Suprapubic skin (tissue), 4 donors: ENCODE measurements at places on chromosomes 13 and 19. TPM values are rescaled to one million over a fixed set of nuclear protein-coding genes. Genes with fewer than 3 reads are reported as not detected.

GRCh38 chr13:31859571-31859970 lies 120.2 kb downstream of the RXFP2 start:
- DNase-seq, result no peak

- no peak for DNase-seq
Observed at GRCh38 chr19:3555653-3556422, 1.5 kb downstream of the MFSD12 start.

DNA sequence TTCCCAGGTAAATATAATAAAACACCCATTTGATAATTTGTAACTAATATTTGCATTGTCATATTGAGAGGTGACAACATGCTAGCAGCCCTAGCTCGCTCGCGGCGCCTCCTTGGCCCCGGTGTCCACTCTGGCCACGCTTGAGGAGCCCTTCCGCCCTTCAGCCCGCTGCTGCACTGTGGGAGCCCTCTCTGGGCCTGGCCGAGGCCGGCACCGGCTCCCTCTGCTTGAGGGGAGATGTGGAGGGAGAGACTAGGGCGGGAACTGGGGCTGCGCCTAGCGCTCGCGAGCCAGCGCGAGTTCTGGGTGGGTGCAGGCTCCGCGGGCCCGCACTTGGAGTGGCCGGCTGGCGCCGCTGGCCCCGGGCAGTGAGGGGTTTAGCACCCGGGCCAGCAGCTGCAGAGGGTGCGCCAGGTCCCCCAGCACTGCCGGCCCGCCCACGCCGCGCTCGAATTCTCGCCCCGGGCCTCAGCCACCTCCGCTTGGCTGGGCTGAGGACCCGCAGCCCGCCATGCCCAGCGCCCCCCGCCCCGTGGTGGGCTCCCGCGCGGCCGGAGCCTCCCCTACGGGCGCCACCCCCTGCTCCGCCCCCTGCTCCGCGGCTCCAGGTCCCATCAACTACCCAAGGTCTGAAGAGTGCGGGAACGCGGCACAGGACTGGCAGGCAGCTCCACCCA lies 594.4 kb downstream of the SLITRK6 start:
- DNase-seq, result no peak

DNA sequence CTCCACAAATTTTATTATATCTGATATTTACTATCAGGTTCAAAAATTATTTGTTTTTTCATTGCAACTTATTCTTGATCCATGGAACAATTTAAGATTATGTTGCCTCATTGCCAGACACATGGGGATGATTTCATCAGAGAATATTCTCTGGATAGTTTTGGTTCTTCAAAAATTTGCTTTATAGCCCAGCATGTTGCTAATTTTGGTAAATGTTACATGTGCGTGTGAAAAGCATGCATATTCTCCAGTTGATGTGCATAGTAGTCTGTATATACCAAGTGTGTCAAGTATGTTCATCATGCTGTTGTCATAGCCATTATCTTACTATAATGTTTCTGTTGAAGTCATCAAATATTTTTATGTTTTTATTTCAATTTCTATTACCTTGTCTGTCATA lies 122.3 kb downstream of the RFC3 start:
- no peak for DNase-seq

DNA sequence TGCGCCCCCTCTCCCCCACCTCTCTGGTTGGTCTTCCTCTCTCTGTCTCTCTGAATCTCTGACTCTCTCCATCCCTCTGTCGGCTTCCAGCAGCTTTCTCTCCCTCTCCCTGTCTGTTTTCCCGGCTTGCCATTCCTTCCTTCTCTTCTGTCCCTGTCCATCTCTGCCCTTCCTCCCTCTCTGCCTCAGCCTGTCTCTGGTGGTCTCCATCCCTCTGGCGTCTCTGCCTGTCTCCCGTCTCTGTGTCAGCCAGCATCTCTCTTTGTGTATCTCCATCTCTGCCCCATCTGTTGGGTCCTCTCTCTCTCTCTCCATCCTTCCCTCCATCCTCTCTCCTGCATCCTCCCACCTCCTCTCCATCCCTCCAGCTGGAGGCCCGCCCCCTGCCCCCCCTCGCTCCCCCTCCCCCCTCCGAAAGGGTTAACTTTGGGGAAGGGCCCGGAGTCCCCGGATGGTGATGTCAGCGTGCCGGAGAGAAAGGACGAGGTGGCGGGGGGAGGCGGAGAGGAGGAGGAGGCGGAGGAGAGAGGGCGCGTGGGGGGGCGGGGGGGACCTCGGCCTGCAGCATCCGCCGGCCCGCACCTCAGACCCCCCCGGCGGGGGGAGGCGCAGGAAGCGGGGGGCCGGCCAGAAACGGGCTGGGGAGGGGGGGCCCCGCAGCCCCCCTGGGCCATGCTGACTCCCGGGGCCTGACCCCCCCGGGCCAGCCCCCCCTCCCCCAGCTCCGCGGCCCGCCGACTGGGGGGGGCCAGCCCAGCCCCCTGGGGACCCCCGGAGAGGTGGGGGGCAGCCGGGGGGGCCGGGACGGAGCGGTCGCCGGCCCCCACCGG lies at the start of gene BRSK1:
Gene BRSK1 (plus strand): TSS at position 450 of the 830 bp plus-strand sequence. CDS start 446 bp downstream, outside the sequence.
- no peak for DNase-seq

DNA sequence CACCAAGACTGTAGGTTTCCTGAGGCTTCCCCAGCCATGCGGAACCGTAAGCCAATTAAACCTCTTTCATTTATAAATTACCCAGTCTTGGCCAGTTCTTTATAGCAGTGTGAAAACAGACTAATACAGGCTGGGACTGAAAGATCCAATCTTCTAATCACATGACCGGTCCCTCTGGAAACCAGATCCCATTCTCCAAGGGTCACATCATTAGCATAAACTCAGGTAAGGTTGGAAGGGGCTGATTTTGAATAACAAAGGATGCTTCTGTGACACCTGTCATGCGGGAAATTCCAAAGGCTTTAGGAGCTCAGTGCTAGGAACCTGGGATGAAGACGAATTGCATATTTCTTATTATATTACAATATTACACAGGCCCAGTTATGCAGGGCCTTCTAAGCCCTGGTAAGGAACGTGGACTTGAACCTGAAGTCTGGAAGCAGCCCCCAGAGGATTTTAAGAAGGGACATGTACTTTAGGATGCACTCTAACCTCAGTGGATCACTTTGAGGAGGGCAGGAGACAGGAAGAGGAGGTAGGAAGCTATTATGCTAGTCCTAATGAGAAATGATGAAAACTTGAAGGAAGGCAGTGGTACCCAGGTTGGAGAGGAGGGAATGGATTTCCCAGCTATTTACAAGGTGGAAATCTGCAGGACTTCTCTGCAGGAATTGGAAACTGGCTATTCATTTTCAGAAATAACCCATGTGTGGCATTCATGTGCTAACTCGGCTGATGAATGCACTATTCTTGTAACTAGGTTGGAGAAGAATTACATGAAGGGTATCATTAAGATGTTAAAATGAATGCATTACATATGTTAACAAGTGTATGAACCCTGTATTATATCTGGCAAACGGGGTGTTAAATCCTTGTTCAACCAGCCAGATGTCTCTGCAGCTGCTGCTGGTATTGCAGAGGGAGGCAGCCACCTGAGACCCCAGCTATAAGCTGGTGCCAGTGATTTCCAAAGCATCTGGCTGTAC lies 19.3 kb downstream of the TNFSF11 start:
- DNase-seq, result no peak

GRCh38 chr13:22047082-22047784 lies 376.4 kb downstream of the FGF9 start:
- DNase-seq, result no peak

DNA sequence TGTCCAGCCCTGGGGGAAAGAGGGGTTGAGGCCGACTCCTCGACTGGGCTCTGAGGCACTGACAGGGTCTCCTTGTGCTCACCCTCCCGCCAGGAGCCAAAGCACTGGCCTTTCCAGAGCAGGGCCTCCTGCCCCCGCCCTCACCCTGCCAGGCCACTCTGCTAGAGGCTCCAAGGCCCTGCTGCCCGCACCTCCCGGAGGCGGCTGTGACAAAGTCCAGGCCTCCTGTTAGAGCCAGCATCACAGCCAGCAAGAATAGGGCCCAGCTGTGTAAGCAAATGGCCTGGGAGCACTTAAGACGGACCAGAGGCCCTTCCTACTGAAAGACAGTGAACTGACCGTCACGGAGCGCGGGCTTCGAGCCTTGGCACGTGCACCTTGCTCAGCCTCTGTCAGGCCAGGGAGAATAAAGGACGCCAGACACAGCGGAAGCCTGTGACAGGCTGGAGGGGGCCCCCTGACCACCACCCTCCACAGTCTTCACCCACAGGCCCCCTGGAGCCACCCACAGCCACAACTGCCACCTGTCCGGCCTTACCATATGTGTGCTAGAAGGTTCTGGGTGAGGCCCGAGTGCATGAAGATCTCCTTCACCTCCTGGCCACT lies 50.9 kb downstream of the EPS15L1 start:
- DNase-seq, result no peak

DNA sequence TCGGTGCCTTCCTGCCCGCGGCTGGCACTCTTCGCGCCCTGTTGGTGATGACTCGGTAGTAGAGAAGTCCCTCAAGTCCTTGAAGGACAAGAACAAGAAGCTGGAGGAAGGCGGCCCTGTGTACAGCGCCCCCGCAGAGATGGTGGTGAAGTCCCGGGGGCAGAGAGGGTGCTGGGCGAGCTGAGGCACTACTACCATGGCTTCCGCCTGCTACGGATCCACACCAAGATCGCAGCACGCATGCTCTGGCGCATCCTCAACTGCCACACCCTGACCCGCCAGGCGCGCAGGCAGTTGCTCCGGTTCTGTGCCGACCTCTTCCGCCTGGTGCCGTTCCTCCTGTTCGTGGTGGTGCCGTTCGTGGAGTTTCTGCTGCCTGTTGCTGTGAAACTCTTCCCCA lies 11.1 kb downstream of the ZSCAN1 start:
- no peak for DNase-seq

GRCh38 chr13:47374741-47375140 lies 477.9 kb upstream of the HTR2A start:
- no peak for DNase-seq

DNA sequence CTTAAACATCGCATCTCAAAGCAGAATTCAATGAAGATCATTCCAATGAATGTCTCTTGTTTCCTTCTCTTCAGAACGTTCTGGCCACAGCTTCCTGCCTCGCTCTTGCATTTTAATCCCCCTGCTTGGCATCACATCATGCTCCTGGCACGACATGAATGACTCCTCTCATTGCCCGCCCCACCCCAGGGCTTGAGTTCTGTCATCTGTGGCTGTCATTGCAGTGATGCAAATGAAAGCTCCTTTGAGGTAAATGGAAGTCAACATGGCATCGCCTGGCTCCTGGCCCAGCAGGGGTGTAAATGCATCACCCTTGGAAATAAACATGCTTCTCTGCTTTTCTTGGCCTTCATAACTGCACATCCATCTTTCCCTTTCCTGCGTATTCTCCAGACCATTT lies 48.6 kb downstream of the SCEL start:
- DNase-seq, result peak; percentile 72

DNA sequence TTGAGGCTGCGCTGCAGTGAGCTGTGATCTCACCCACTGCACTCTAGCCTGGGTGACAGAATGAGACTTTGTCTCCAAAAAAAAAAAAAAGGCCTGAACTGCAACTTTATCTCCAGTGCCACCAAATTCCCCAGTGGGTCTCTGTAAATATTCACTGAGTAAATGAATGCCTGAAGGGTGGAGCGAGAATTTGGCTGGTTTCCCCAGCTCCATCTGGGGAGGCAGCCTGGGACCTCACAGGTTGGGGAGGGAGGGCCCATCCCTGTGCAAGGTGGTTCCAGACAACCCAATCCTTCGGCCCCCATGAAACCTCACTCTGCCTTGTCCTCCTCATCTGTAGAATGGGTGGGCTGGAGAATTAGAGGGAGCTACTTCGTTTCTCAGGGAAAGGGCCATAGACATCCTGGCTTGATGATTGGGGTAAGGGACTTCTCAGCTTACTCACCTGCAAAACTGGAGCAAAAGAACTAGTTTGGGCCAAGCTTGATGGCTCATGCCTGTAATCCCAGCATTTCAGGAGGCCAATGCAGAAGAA lies 4.2 kb upstream of the PKN1 start:
- no peak for DNase-seq

DNA sequence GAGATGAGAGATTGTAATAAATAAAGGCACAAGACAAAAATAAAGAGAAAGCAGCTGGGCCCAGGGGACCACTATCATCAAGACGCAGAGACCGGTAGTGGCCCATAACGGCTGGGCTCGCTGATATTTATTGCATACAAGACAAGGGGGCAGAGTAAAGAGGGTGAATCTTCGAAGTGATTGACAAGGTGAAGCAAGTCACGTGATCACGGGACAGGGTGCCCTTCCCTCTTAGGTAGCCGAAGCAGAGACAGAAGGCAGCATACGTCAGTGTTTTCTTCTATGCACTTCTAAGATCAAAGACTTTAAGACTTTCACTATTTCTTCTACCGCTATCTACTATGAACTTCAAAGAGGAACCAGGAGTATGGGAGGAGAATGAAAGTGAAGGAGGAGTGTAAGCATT lies 4.6 kb upstream of the PRKCG start:
- DNase-seq, result no peak

GRCh38 chr13:40940841-40941240 lies 78.3 kb downstream of the ELF1 start:
- no peak for DNase-seq

GRCh38 chr13:56888455-56888854 lies 252.3 kb upstream of the PRR20A start:
- no peak for DNase-seq

DNA sequence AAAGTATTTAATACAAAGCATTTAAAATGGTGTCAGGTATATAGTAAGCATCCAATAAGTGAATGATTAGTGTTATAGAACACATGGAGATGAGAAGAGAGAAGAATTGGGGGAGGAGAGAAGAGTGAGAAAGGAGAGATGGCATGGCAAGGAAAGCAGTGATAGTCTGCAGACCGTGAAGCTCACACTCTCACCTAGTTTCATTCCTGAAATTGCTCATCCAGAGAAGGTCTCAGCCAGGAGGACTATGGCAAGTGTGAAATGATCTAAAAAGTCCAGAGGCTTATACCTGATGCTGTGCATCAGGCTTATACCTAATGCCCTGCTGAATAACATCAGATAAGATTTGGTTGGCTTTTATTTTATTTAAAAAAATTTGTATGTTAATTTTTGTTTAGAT lies 351.6 kb upstream of the KLF12 start:
- no peak for DNase-seq

Gene STOML3
- total RNA-seq, result not detected

Gene ZNF415
- 8.3 TPM for total RNA-seq

Gene MYPOP
- 4.4 TPM for total RNA-seq

Gene AP1M2
- total RNA-seq, result 65.9 TPM

Gene NOVA2
- 0.81 TPM for total RNA-seq

Gene CEACAM1
- total RNA-seq, result 3.1 TPM

Gene EPS8L1
- total RNA-seq, result 290 TPM

Gene FOSB
- total RNA-seq, result 326 TPM

Gene CEACAM3
- total RNA-seq, result not detected
